ENCODE measurements at places on chromosomes 12 and 14.

DNA sequence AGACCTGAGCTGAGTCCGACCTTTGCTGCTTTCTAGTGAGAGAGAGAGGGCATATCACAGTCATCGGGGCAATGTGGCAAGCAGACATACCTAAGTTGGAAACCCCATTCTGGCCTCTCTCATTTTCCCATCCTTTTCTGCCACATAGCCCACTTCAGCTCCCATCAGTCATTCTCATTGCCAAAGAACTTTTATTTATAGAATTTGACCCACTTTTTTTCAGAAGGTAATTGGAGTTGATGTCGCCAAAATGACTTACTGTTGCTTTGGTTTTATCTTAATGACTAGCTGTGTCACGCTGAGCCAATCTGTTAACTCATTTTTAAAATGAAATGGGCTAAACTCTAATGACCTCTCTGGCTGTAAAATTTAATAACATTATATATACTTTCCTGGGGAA, 63.9 kb upstream of the RMST start:
- DNase-seq, result no peak

- no peak for DNase-seq
These were observed 125.5 kb upstream of the RMST start for GRCh38 chr12:97336900-97337751.

- DNase-seq, result no peak
These were observed 8.9 kb downstream of the GPR132 start for GRCh38 chr14:105056303-105056831.

DNA sequence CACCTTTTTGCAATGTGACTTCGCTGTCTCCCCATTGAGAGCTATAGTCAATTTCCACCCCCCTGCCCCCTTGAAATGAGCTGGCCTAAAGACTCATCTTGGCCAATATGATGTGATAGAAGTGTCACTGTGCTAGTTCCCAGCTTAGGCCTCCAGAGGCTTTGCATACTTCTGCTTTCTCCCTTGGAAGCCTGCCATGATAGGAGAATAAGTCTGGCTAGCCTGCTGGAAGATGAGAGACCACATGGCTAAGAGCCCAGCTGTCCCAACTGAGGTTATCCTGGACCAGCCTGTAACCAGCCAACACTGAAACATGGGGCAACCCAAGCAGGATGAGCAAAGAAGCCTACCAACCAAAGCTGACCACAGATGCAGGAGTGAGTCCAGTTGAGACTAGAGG, 196.9 kb downstream of the GRIN2B start:
- DNase-seq, result no peak

GRCh38 chr14:94439453-94440057, 13.0 kb downstream of the SERPINA11 start:
- DNase-seq, result no peak

GRCh38 chr12:82996168-82996812, 309.6 kb downstream of the TMTC2 start:
- DNase-seq, result no peak

- no peak for DNase-seq
These were observed 6.2 kb downstream of the COA8 start for GRCh38 chr14:103568952-103569351.

GRCh38 chr12:9391815-9392214, 183.6 kb upstream of the PZP start:
- DNase-seq, result no peak

DNA sequence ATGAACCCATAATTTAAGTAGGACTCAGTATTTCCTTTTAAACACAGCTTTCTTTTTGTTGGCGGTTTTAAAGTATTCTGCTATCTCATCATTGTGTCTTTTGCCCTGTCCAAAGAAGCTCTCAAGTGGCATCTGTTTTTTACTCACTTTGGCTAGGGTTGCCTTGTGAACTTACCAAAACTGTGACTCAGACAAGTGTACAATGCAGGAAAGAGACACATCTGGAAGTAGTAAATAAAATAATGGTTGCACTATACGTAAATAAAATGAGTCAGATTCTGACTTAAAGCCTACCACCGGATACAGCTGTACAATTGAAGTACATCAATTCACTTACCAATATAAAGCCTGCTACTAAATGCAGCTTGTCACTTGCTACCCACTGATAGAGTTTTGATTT, 619.2 kb upstream of the LRFN5 start:
- DNase-seq, result no peak

DNA sequence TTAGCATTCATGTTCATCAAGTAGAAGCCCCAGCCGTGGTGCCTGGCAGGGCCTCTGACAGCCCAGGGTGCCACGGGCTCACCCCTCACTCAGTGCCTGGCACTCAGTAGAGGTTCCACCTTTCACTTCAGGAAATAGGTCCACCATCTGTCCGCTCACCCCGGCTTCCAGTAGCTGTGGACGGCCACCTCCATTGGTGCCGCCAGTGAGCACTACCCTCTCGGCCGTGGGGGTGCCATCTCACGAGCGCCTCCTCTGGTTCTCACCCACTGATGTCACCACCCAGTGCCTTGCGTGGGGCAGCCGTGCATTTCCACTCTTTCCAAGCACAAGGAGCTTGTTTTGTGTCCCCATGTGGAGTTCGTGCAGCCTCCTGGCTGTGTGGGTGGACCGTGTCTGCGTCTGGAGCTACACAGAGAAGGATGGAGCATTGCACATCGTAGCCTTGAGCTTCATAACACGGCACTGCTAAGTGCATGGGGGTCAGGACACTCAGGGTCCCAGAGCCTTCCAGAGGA, 41.0 kb upstream of the MMP17 start:
- no peak for DNase-seq

GRCh38 chr14:104218361-104219180, 80.2 kb downstream of the KIF26A start:
- no peak for DNase-seq

GRCh38 chr12:20549108-20549719, 145.9 kb upstream of the SLCO1C1 start:
- no peak for DNase-seq

GRCh38 chr14:78363008-78363407, 192.8 kb downstream of the NRXN3 start:
- no peak for DNase-seq

- DNase-seq, result no peak
These were observed 156.5 kb downstream of the KCNK10 start for GRCh38 chr14:88166616-88167015.

GRCh38 chr14:102097441-102098135, 10.7 kb upstream of the HSP90AA1 start:
- DNase-seq, result no peak

DNA sequence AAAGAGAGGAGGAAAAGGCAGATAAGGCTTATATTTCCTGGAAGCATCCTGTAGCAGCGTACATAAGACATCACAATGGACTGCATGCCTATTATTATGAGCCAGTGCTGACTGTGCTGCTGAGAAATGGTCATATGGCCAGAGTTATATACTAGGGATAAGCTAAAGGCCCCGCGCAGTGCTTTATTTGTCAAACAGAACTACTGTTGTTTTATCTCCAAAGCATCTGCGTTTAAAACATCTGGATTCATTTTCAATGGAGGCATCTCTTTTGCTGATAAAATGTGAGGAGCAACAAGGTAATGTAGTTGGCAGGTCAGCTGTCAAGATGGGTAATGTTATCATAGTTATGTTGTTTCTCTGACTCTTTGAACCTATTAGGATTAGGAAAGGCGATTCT, 28.0 kb upstream of the LMNTD1 start:
- no peak for DNase-seq

DNA sequence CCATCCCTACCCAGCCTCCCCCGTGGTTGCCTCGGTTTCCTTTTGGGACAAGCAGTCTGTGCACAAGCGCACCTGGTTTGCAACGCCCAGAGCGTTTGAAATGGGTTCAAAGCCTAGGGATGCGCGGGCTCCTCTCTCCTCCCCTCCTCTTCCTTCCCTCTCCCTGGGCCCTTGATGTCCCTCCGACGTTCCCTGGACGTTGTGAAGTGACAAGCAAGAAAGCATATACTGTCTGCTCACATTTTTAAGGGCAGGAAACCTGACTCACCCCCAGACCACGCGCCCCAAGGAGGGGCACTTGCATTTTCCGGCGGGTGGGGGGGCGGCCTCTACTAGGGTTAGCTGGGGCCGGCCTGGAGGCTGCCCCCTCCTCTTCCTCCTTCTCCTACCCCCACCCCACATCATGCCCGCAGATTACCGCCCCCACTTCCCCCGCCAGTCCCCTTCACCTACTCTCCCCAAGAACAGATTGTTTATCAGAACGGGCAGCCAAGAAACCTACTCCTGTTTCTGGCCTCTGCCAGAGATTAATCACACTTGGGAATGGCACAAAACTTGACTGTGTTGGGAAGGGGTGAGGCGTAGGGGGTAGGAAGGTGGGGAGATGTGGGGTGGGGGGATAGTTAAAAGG, 9.5 kb upstream of the IRF2BPL start:
- DNase-seq, result peak; percentile 66

- DNase-seq, result no peak
These were observed 4.2 kb upstream of the UNC119B start for GRCh38 chr12:120706029-120706428.

GRCh38 chr12:118337194-118337838, 35.4 kb downstream of the TAOK3 start:
- DNase-seq, result no peak

DNA sequence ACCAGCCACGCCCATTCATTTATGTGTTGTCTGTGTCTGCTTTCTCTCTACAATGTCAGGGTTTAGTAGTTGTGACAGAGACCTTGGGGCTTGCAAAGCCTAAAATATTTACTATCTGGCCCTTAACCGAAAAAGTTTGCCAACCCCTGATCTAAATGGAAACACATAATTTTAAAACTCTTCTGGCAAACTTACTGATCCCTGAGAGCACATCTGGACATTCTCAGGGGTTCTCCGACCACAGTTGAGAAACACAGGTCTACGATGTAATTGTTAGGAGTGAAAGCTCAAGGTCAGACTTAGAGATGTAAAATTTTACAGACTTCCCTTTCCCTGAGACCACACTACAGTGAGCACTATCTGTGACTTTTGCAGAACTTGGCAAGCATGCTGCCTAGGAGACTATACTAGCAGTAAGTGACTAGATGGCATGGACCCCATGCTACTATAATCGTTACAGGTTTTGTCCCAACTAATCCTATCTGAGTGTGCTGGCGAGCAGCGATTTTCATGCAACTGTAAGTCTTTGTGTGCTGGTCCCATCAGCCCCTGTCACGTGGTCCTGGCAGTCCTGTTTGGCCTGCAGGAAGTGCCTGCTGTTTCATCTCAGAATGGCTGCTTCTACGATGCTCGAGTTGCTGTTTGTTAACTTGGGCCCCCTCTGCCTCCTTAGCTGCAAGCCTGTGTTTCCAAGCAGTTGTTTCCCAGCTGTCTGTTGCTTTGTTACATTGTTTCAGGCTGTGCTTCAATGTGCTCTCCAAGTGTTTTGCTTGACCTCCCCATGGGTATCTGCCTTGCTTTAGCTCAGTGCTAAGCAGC, 21.6 kb downstream of the TMTC2 start:
- no peak for DNase-seq

DNA sequence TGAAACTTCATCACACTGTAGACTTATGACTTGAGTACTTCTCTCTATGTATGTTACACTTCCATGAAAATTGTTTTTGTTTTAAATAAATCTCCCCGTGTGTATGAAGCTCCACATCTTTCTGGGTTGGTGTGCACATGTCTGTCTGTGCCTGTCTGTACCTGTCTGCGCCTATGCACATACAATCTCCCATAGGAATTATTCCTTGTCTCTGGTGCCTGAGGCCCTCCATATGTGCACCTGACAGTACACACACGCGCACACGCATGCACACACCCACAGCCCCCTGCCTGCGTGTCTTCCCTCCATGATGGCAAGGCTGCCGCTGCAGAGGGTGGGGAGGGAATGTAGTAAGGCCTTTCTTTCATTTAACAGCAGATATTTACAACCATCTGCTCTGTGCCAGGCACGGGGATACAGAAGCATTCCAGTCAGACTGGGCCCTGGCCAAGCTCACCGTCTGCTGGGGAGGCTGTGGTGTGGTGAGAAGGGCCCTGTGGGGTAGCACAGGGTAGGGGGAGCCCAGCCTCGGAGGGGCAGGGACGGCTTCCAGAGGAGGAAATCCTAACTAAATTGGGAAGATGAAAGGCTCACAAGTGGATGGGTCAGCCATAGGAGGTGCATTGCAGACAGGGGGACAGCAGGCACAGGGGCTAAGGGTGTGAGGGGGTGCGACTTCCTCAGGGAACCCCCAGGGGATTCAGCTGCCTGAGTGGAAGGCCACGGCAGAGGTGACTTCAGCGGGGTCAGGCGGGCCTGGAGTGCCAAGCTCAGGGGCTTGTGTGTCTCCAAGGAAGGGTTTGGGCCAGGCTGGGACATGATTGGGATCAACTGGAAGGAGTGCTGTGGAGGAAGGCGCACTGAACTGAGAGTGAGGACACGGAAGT, 26.1 kb downstream of the KRT8 start:
- DNase-seq, result no peak

DNA sequence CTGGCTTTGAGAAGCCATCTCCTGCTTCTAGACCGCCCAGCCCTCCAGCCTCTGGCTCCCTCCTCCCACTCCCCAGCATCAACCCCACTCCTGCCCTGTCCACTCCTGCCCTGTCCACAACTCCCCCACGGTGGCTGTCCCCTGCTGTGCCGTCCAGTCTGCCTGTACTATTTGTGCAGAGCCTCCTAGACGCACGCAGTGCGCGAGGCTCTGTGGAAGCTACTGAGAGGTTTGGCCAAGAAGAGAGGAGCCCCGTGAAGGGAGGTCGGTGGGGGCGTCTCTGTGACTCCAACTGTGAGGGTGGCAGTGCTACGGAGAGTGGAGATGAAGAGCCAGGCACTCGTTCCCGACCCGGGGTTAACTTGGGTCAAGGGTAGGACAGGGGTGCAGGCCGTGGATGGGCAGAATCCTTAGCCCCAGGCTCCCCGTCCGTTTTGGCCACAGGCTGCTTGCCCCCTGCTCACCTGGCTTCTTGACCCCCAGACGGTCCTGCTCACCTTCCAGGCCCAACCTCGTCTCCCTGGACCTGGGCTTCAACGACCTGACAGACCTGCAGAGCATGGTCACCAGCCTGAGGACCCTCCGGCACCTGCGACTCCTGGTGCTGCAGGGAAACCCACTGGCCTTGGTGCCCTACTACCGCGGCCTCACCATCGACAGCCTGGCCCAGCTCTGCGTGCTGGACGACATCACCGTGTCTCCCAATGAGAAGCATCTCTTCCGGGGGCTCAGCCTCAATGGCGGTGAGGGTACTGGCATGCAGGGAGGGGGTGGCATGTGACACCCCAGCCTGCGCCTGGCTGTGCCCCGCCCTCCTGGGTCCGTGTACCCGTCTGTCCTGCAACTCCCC, 6.9 kb downstream of the LRRC43 start:
- no peak for DNase-seq

- DNase-seq, result peak; percentile 39
These were observed 78.4 kb upstream of the RAP1B start for GRCh38 chr12:68532204-68532886.

DNA sequence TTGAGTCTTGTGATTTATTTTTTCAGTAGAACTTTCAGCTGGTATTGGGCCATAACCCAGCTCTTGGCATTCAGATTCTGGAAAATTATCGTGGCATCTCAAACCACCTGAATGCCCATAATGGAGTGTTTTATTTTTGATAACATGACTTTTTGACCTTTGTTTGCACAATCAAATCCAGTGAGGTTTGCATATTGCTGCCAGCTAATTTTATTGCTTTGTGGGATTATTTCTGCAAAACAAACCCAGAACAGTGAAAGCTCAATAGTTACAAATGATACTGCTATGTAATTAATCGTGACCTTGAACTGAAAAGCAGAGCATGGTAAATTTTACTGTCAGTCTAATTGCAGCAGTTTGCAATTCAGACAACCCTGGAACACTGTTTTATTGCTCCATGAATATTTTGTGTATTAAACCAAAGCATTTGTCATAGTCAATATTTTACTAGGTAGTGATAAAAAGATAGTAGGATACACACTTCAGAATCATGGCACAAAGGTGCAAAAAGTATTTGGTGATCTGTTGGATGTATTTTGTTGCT, 255.2 kb upstream of the NAV3 start:
- no peak for DNase-seq

All from CD4-positive, alpha-beta T cell treated with Interleukin-2 at 100 ng/mL for 4 hours (primary cell).